ENCODE measurements at places on chromosomes 11 and 22. TPM values are rescaled to one million over a fixed set of nuclear protein-coding genes. Genes with fewer than 3 reads are reported as not detected.

DNA sequence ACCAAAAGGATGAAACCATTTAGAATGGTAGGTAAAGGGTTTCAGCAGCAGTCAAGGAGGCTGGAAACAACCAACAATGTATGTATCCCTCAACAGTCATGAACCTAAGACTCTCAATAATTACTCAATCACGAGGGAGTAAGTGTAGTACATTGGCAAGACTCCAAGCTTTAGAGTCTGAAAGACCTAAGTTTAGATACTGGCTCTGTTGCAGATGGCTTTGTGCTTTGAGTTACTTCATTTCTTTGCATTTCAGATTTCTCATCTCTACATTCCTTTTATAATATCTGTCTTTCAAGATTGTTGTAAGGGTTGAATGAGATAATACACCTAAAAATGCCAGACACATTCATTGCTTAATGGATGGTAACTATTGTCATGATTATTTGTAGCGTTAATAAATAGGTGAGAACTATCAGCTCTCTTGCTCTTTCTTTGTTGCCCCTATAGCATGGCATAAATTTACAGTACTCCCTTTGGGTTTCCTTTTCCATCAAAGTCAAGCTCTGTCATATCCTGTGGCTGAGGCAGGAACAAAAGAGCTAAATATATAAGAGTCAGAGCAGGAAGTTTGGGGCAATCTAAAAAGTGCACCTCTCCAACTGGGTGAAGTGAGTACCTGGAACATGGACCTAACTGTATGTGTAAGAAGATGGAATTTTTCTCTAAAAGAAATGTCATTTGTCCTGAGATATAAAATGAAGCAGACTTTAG is 228.2 kb upstream of the ZC3H12C start:
- no peak for DNase-seq

Gene MIOX
- not detected for total RNA-seq

Gene C11orf42
- not detected for total RNA-seq

DNA sequence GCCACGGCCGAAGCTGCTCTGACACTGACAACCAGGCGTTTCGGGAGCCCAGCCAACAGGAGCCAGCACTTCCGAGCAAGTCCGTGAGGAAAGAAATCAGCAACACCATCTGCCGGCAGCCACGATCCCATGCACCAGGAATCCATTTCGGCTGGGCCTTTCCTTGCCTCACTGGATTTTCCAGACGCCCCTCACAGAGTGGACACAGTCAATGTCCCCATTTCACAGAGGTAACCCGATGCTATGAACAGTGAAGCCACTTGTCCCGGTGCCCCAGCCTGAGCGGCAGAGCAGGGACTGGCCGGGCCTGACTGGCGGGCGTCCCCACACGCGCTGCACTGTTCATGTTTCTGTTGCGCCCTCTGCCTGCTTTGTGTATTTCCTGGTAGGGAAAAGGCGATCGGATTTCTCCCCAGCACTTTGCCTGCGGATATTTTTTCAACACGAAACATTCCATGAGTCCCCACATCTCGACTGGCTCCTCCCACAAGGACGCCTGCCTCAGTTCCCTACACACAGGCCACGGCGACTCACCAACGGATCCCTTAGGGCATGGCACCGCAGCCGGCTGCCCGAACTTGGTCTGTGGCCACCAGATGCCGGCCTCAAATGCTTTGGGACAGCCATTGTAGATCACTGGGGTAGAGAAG is 55.3 kb downstream of the TRMU start:
- peak; percentile 47 for DNase-seq

DNA sequence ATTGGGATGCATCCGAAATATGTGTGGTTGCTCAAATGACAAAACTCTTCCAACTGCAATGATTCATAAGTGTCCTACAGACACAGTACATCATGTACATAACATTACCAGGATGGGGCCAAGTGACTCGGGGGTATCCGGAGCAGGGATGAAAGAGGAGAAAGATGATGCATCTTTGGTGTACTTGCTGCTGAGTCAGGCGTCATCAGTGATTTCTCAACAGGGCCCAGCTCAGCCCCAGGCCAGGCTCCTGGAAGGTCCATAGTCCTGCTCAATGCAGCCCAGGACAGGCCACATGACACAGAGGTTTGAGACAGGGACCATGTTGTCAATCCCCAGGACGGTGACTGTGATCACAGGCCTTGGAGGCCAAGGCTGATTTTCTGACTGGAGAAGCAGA is 59.3 kb downstream of the GGTLC2 start:
- no peak for DNase-seq

Gene SUSD2
- total RNA-seq, result 9.2 TPM

GRCh38 chr11:33064033-33064825 is 24.9 kb downstream of the TCP11L1 start:
- DNase-seq, result no peak

Gene TMPRSS6
- total RNA-seq, result not detected

Gene NCAPD3
- 11.8 TPM for total RNA-seq

Gene ISX
- not detected for total RNA-seq

- DNase-seq, result no peak
These were observed 44.3 kb upstream of the CEP126 start for GRCh38 chr11:101870510-101870909.

GRCh38 chr22:27603800-27604144 is 197.8 kb downstream of the MN1 start:
- no peak for DNase-seq

GRCh38 chr11:57432149-57432561 is 5.2 kb upstream of the SLC43A3 start:
- DNase-seq, result no peak

Gene PTGDR2
- total RNA-seq, result 2.4 TPM

DNA sequence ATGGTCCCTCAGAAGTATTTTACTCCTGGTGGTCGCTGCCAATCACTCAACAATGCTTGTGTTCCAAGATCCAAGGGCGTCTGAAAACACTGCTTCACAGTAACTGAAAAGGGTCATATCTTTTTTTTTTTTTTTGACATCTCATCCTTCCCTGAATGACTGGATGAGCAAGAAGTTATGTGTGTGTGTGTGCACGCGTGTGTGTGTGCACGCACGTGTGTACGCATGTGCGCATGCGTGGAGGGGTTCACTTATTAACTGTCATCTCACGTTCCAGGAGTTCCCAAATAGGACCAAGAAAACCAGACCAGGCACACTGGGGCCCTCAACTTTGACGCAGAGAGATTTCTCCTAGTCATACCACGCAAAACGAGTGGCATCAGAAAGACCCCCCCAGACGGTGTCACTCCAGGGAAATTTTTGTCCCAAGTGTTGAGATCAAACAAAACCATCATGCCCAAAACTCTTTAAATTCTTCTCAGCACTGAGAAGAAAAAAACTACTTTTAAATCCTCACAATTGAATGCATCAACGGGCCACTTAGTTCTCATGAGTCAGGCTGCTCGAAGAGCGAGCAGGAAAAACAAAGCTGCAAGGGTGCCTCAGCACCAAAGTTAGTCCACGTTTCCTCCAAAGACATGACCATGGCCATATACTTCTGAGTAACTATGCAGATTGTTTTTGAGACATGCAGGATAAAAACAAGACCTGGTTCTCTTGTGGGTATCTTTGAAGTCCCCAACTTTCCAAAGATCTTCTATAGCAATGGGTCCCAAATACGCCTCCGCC is 12.9 kb downstream of the MN1 start:
- no peak for DNase-seq

DNA sequence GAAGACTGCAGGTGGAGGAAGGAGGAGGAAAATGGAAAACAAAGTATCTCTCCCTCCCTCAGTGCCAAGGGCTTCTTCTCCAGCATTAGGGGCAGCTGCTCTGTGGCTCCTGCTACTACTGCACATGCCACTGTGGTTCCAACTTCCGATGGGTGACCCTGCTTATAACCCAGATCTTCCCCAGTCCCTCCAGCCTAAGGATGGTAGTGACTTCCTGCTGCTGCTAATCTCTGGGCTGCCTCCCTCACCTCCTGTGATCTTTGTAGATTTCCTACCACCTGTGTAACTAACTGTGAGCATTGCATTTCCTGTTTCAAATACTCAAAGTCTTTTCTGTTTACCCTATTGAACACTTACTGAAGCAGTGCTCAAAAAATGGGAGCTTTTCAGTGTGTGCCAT is 28.7 kb upstream of the TRPC6 start:
- no peak for DNase-seq

GRCh38 chr22:29994027-29994715 is 86.1 kb upstream of the HORMAD2 start:
- no peak for DNase-seq

Gene MACROD1
- total RNA-seq, result 36.0 TPM

Gene ADM2
- not detected for total RNA-seq

DNA sequence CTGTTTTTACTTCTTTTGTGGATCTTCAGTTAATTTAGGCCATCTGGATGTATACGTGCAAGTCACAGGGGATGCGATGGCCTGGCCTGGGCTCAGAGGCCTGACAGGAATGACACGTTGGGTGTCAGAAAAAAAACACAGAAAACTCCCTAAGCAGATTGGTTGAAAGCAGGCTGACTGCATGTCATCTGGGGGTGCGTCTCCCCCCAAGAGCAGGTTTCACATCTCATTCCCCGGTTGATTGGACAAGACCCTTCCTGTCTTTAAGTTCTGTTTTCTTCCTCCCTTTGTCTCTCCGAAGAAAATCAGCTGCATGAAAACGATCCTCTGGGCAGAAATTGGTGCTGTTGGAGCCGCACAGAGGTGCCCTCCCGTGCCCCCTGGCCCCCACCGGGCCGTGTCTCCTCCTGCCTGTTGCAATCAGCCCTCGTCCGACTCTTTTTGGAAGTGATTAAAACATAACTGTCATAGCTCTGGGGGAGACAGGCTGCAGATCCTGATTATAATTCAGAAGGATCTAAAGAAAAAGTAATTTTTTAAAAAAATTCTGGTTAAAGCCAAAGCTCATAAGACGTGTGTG is 71.8 kb upstream of the PARVG start:
- DNase-seq, result no peak

Gene CDC45
- not detected for total RNA-seq

DNA sequence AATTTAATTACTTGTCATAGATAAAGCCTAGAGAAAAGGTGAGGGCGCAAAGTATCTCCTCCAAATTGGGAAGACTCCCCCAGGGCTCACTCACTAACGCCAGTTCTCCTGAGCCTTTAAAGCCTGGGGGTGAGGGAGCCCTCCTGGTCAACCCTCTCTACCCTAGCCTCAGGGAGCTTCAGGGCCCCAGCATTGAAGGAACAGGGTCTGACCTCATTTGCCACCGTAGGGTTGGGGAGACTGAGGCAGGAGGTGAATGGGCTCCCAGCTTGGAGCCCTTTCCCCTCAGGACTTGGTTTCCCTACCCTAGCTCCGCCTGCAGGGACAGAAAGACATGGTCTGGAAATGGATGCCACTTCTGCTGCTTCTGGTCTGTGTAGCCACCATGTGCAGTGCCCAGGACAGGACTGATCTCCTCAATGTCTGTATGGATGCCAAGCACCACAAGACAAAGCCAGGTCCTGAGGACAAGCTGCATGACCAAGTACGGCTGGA is 1.7 kb downstream of the FOLR2 start:
- DNase-seq, result no peak

GRCh38 chr11:44306918-44307244 is 3.1 kb downstream of the ALX4 start:
- no peak for DNase-seq

DNA sequence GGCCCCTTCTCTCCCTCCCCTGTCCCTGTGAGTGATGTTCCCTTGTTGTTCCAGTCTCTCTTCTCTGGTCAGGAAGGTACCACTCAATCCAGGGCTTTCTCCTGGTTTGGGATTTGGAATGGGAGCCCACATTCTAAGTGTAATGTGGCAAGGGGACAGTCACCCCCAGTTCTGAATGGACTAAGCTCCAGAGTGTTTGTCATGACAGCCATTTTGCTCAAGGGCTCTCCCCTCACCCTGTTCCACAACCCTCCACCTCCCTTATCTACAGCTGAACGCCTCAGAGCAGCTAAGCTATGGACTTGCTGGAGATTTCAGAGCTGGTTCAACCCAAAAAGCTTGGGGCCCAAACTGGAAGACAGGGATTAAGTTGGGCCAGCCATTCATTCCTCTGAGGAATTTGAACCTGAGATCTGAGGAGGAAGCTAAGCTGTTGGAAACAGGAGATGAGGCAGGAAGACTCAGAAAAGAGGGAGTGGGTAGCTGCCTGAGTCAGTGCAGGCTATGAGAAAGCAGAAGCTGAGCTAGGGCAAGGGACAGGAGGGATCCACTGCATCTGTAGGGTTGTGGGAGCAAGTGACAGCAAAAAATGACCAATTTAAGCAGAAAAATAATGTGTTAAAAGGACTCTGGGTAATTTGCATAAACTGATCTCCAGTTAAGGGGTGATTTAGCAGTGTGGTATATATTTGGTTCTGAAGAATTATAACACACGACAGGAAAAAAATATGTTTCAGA is 22.9 kb upstream of the FCHSD2 start:
- no peak for DNase-seq

- no peak for DNase-seq
These were observed 1.8 kb upstream of the LRRC75B start for GRCh38 chr22:24594569-24595120.

DNA sequence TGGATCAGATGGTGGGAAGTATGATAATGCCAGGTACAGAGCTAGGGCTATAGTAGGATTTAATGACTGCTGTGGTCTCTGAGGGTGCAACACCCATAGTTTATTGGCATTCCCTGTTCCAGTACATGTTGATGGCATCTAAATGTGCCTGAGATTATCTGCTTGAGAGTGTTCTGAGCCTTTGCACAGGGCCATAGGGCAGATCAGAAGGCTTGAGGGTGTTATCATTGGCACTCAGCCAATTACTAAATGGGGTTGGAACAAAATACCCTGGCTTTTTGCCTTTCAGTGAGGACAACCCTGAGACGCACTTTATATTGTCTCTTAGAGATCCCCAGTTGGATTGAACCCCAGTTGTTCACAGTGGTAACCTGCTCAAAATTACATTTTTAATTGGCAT is 6.7 kb downstream of the SLC5A12 start:
- DNase-seq, result no peak

DNA sequence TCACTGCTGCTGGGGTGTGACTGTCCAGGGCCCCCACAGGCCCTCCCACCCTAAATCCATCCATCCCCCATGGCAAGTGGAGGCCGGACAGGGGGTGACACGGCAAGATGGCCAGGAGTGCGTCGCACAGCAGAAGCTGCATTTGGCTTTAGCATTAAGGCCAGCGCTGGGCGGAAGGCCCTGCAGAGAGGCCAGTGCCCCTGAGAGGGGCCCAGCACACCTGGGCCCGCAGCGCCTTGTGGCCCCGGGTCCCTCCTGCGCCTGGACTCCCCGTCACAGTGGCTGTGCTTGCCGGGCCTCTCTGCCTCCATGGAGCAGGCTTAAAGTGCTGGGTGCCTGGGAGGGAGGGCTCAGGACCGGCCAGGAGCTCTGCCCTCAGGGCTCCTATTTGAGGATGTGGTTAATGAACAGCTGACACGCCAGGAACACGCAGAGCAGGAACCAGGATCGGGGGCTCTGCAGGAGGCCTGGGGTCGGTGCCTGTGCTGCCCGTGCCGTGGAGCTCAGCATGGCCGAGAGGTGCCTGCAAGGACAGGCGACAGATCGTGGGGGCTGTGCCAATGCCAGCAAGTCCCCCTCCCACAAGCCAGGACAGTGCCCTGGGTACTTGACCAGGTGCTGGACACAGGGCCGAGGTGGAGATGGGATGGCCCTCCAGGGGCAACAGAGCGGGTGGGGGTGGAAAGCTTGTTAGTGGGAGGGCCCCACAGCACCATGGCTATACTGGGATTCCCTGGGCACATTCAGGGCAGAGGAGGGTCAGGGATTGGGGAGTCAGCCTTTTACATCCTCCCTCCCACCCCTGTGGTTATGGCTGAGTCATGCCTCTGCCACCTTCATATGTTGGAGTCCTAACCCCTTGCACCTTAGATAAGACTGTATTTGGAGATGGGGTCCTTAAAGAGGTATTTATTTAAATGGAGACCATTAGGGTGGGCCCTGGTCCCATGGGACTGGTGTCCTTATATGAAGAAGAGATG is 30.9 kb upstream of the CARS1 start:
- DNase-seq, result no peak

Data from tibial nerve (tissue), 4 donors.